Mucosa of descending colon (tissue), 3 donors: ENCODE measurements at places on chromosomes 4 and X. TPM values are rescaled to one million over a fixed set of nuclear protein-coding genes. Genes with fewer than 3 reads are reported as not detected.

The HTR2C gene
- total RNA-seq: not detected

The TEX13D gene
- not detected for total RNA-seq

The WDR17 gene
- 1.8 TPM for total RNA-seq

The CCKAR gene
- 0.44 TPM for total RNA-seq

The PRKX gene
- 22.4 TPM for total RNA-seq

The RAB40AL gene
- total RNA-seq: 1.1 TPM

The PRRG1 gene
- total RNA-seq: 11.6 TPM

The SPARCL1 gene
- total RNA-seq: 78.4 TPM

DNA sequence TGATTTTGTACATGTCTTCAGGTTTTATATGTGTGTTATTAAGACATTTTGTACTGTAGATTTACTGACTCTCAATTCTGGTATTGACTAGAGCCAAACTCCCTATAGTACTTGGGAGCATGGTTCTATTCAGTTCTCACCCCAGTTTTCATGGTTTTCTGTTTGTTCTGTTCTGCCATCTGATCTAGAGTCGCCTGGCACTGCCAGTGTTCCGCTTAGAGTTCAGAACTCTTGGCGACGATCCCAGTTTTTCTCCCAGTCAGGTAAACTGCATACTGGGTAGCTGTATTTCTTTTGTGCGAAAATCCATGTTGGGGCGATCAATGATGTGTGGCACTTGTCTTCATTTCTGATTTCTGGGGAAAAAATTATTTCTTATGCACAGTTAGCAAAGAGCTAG is 78.0 kb downstream of the PHOX2B start:
- no peak for DNase-seq

- no peak for DNase-seq
These were observed 167.8 kb downstream of the ANTXR2 start for GRCh38 chr4:79905212-79905611.

GRCh38 chr4:8391972-8392371 is 48.6 kb downstream of the ACOX3 start:
- peak; percentile 61 for DNase-seq

- no peak for DNase-seq
These were observed 5.5 kb upstream of the C4orf50 start for GRCh38 chr4:6023731-6024130.

GRCh38 chr4:169037506-169037905 is 27.5 kb upstream of the CBR4 start:
- no peak for DNase-seq
